ENCODE measurements at places on chromosomes 1 and 21. TPM values are rescaled to one million over a fixed set of nuclear protein-coding genes. Genes with fewer than 3 reads are reported as not detected.

Gene RORC
- 0.17 TPM for polyA plus RNA-seq

Gene PADI2
- polyA plus RNA-seq: 29.1 TPM

Gene TSPEAR
- polyA plus RNA-seq: 0.33 TPM

Gene CNN3
- polyA plus RNA-seq: 379 TPM

Gene HTR6
- polyA plus RNA-seq: 2.5 TPM

All from spinal cord (tissue), 10 donors.